ENCODE measurements at places on chromosomes 16 and 17.
A peak's percentile ranks its signal among the peaks of the same experiment; 100 is the strongest.

GRCh38 chr17:64534187-64534586 lies 27.4 kb downstream of the CEP95 start:
- DNase-seq: no peak

GRCh38 chr16:67734731-67735201 lies 15.7 kb upstream of the GFOD2 start:
- DNase-seq: no peak

- DNase-seq: no peak
These were observed 56.3 kb downstream of the ARHGAP27 start for GRCh38 chr17:45376171-45377005.

DNA sequence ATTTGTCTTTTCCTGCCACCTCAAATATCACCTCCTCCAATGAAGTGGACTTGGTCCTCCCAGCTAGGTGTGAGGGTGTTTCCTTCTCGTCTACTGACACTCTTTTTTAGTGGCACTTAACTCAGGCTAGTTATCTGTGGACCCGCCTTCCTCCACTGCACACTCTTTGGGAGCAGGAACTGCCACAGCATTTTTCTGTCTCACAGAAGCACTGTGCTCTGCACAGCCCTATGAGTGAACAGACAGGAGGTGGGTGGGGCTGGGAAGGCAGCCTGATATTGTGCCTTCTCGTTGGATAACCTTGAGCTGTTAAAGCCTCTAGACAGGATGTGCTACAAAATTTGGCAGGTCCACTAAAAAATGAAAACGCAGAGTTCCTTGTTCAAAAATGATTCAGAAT lies 31.9 kb upstream of the HOXB13 start:
- no peak for DNase-seq

DNA sequence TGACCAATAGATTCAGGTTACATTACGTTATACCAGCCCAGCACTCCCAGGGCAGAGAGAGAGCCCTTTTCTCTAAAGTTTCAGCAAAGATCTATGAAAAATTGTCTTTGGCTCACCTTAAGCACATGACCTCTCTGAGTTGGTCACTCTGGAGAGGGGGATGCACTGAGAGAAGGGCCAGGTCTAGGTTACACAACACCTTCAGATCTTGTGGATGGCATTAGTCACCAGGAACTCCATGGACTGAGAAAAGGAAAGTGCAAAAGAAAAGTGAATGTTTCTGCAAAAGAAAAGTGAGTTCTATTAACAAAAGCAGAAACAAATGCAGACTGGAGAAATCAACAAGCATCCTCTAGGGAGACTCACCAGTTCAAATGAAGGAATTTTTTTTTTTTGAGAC lies 253.3 kb upstream of the SALL1 start:
- DNase-seq: no peak

- DNase-seq: no peak
These were observed 2.5 kb downstream of the TAX1BP3 start for GRCh38 chr17:3665834-3666233.

DNA sequence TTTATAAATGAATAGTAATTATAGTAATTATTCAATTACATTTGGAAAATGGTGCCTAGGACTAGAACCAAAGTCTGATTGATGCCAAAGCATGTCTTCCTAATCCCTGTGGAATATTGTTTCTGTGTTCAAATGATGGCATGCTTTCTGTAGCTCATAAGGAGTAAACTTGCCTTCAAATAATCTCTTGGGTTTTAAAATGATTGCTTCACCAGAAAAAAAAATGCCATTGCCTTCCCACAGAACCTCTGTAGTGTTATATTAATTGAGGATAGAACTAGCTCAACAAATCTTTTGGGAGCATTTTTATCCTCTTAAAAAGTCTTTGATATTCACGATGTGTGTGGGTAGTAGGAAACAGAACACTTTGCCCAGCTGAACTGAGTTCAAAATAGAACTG lies 7.7 kb upstream of the TMEM100 start:
- DNase-seq: no peak

GRCh38 chr17:16569358-16569712 lies 331 bp upstream of the ZNF287 start:
- no peak for DNase-seq

DNA sequence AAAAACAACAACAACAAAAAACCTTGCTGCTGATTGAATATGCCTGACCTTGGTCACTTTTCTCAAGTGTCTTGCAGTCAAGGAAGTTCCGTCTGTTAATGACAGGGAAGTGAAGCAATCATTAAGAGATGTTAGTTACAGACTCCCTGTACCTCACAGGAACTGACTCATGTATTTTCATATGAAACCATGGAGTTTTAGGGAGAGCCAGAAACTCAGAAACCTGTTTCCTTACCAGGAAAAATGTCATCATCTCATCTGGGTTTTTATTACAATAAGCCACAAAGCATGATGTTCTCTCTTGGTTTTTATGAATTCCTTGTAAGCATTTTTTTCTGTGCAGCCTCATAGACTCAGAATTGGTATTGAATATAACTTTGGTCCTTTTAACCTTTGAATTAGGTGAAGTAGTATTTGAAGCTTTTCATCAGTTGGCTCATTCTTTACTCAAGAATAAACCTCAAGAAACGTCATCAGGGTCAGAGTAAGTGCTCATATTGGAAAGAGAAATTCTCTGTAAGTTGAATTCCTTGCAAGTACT lies 10.3 kb downstream of the LYRM1 start:
- DNase-seq: no peak

- DNase-seq: no peak
These were observed 155.3 kb downstream of the AIPL1 start for GRCh38 chr17:6279659-6280058.

GRCh38 chr16:85584267-85584666 lies 28.9 kb upstream of the GSE1 start:
- DNase-seq: no peak

DNA sequence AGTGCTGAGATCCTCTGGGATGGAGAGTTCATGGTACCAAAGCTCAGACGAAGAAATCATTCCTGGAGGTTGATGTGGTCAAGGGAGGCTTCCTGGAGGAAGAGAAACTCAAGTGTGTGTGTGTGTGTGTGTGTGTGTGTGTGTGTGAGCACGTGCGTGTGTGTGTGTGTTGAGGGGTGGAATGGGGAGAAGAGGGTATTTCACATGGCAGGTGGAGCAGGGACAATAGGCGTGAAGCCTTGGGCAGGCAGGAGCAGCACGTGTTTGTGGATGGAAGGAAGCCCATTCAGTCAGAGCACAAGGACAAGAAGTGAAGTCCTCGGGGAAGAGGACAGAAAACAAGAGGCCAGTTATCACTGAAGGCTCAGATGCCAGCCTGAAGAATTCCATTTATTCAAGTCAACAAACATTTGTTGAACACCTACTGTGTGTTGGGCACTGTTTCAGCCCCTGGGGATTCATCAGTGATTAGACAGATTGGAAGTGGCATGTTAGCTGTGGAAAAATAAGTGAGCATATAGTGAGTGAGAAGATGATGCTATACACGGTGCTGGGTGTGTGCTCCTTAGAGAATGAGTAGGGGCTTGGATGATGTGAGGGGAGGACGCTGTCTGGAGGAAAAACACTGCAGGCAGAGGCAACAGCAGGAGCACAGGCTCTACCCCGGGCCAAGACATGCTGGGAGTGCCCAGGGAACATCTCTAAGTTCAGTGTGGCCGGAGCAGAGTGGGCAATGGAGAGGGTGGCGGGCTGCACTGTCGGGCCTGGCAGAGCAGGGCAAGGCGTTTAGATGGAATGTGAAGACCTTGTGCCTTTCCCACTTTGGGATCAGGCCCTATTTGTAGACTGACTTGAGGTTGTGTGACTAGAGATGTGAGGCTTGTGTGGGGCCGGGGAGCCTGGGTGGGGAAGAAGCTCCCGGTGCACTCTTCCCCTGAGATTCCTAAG lies 267.1 kb downstream of the CBLN1 start:
- no peak for DNase-seq

DNA sequence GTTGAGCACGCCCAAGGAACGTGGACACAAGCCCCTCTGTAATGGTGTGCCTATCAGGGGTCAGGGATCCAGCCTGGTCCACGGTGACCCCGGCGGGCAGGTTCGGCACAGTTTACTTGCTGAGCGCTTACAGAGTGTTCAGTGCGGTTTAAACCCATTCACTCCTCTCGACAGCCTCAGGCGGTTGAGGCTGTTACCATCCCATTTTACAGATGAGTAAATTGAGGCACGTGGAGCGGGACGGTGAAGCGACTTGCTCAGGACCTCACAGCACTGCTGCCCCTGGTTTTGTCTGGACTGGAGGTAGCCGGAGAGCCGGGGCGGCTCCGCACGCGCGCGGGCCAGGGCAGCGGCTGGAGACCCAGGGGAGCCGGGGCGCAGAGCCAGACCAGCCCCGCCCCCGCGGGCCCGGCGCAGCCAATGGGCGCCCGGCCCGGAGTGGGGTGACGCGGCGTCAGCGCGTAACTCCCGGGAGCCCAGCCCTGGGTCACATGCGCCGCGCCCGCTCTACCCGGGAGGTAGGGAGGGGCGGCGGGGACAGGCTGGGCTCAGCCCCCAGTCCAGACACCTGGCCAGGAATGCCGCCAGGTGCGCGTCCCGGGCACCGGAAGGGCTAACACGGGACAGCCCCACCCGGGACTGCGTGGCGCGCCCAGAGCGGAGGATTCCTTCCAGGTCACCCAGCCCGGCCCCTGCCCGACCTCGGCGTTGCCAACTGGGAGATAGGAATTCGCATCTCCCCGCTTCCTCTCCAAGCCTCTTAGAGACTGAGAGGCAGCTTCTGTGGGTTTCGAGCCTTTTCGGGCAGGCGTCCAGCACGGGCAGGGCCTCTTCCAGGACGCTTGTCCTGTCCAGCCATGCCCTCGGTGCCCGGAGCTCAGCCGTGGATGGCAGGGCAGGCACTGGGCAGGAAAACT lies 3.3 kb upstream of the SREBF1 start:
- peak; percentile 85 for DNase-seq

DNA sequence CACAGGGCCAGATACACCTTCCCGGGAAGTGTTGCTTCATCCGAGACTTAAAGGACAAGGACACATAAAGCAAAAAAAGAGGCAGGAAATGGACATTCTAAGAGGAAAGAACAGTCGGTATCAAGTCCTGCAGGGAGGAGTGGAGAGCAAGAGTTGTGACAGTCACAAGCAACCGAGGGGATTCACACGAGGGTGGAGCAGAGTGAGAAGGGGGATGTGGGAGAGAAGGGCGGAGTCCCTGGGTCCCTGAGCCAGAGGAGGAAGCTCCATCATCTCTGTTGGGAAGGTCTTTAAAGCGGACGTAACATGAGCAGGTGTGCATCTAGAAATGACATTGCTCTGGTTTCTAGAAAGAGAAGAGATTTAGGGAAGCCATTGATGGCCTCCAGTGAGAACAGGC lies 47.1 kb downstream of the AIPL1 start:
- no peak for DNase-seq

DNA sequence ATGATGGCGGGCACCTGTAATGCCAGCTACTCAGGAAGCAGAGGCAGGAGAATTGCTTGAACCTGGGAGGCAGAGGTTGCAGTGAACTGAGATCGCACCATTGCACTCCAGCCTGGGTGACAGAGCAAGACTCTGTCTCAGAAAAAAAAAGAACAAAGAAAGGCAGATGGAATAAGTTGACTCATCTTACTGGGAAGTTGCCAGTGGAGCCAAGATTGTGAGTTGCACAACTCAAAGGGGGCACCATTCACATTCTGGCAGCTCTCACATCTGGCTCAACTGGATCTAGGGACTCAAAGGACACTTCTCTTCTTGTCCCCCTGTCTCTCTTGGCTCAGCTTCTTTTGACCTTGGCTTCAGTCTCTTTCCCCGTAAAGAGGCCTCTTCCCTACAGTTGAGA lies 53.7 kb upstream of the ETV4 start:
- no peak for DNase-seq

GRCh38 chr16:70760221-70760620 lies 40.7 kb downstream of the VAC14 start:
- DNase-seq: no peak

GRCh38 chr16:21628121-21628726 lies 24.2 kb downstream of the IGSF6 start:
- no peak for DNase-seq

- no peak for DNase-seq
These were observed 29.0 kb upstream of the EMP2 start for GRCh38 chr16:10609402-10609774.

- DNase-seq: no peak
These were observed 99.0 kb downstream of the CCDC182 start for GRCh38 chr17:57645950-57646665.

Measured in SK-N-DZ (cell line).